CD8-positive, alpha-beta memory T cell (primary cell): ENCODE measurements at places on chromosomes 7 and 10.
A peak's percentile ranks its signal among the peaks of the same experiment; 100 is the strongest.

GRCh38 chr10:124217906-124218804 lies 124.8 kb upstream of the CHST15 start:
- DNase-seq: no peak

DNA sequence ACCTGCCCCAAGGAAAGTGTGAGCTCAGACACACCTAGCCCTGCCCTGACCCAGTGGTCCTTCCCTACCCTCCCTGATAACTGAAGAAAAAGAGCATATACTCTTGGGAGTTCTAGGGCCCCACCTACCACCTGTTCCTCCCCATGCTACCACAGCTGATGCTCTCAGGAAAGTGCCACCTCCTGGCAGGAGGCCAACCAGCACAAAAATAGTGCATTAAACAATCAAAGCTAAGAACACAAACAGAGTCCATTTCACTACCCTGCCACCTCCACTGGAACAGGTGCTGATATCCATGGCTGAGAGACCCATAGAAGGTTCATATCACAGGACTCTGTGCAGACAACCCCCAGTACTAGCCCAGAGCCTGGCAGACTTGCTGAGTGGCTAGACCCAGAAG lies 288.6 kb upstream of the PHF14 start:
- no peak for DNase-seq

GRCh38 chr7:20350996-20351692 lies 20.4 kb downstream of the ITGB8 start:
- DNase-seq: no peak

DNA sequence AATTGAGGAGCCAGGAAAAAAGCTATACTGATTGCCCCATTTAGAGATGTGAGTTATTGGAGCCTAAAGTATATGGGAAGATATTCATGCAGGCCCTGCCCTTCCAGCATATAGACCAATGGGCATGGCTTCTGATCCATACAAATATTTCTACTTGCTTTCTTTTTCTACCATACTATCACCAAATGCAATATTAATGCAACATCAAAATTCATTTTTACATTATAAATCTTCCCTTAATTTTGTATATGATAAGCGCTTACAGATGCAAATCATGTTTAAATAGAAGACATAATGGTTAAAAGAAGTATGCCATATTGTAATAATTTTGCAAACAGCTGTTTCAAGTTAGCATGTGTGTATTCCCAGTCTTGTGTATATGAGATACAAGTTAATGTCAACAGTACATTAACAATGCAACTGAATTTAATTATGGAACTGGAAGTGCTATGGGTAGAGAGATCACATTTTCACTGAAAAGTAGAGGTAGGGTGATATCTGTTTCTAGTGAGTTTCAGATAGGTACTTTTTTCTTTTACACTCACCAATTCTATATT lies 24.6 kb upstream of the WNT16 start:
- DNase-seq: no peak

DNA sequence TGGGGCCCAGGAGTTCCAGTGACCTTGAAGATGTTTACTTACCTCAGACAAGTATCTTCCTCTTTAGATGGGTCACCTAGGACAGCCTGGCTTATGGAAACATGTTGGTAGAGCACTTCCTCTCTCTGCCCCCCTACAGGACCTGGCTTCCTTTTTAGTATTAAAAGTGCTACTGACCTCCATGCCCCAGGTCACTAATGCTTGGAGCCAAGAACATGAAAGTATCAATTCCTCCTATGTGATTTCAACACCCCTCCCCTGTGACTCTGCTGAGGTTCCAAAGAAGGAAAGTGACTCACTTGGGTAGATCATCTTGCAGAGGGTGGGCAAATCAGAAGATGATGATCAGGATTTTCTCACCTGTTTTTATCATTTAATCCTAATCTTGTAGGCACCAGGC lies 125.3 kb upstream of the CCDC6 start:
- DNase-seq: no peak

- no peak for DNase-seq
Measured at GRCh38 chr10:132836248-132836831, 50.4 kb upstream of the NKX6-2 start.

GRCh38 chr10:61063901-61064300 lies 119.9 kb upstream of the RHOBTB1 start:
- DNase-seq: no peak

GRCh38 chr10:1109795-1110673 lies 53.8 kb downstream of the WDR37 start:
- peak; percentile 58 for DNase-seq

- no peak for DNase-seq
Measured at GRCh38 chr10:80289451-80290287, at the start of gene MAT1A. Gene MAT1A, minus strand, starts transcription at chr10:80289658. Its CDS starts 235 bp downstream, at chr10:80289423.

DNA sequence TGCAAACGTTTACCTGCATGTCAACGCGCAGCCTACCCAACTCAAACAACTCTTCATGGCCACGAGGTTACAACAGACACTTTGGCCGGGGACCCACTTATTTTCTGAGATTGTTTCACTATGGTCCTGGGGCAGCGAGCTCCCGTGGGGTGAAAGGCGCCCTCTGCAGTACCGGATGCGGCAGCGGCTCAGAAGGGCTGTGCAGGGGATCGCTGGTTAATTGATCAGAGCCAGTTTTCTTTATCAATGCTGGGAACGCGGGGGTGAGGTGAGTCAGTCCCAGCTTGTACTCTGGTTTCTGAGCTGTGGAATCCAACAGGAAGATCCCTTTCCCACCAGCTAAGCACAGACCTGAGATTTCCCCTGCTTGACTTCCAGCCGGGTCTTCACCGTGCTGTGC lies 366.5 kb upstream of the KLF6 start:
- DNase-seq: no peak

GRCh38 chr7:157027568-157028198 lies 17.2 kb upstream of the MNX1 start:
- no peak for DNase-seq

DNA sequence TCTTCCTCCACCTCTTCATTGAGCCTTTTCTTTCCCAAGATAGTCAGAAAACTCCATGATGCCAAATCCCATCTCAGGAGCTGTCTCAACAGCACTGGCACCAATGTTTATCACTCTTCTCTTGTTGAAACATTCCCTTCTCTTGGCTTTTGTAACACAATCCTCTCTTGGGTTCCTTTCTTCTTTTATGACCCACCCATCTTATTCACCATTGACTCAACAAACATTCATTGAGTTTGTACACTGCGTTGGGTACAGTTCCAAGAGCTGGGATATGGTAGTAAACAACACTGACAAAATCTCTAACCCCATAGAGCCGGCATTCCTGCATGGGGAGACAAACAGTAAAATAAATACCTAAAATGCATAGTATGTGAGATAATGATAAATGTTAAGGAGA lies 577.5 kb downstream of the INHBA start:
- no peak for DNase-seq

GRCh38 chr7:50276483-50276882 lies 28.0 kb upstream of the IKZF1 start:
- no peak for DNase-seq

DNA sequence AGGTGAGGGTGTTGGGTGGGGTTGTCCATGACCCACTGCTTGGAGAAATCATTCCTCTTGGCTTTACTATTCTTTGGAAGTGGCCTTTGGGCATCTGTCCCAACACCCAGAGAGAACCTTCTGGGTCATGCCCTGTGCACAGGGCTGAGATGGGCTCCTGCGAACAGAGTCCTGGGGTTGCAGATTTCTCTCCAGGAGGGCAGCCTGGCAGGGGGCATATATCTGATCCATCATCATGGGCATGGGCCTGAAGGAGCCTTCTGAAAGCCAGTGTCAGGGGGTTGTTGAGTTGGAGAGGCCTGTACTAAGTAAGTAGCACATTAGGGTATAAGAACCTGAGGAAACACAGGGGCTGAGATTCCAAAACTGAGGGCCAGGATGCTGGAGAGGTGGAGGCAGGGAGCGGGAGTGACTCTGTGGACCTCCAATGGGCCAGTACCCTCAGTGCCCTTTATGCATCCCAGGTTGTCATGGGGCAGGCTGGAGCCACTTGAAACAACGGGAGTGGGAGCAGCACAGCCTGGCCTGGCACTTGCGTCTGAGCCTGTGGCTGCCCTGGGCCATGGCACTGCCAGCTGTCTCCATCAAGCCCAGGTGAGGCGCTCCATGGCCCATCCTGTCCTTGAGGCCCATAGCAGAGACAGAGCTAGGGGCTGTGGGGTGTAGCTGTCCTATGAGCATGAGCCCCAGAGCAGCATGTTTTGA lies 203.7 kb downstream of the GRID1 start:
- no peak for DNase-seq

DNA sequence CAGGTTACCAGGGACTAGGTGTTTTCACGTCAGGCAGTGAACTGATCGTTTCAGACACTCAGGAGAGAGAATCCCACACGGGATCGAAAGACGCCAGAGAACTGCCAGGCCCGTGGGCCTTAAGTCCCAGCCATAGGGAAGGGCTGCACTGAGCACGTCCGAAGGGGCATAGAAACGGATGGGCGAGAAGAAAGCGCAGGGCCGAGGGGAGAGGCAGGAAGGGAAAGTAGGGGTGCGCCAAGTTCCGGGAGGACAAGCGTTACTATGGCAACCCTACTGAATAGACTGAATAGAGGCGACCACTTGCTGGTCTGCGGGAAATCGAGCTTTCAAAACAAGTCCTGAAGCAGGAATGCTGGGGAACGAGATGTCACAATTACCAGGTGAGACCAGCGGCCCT lies 421.3 kb upstream of the NUPR2 start:
- DNase-seq: no peak

- DNase-seq: no peak
Measured at GRCh38 chr7:79520543-79520942, 67.1 kb upstream of the MAGI2 start.

DNA sequence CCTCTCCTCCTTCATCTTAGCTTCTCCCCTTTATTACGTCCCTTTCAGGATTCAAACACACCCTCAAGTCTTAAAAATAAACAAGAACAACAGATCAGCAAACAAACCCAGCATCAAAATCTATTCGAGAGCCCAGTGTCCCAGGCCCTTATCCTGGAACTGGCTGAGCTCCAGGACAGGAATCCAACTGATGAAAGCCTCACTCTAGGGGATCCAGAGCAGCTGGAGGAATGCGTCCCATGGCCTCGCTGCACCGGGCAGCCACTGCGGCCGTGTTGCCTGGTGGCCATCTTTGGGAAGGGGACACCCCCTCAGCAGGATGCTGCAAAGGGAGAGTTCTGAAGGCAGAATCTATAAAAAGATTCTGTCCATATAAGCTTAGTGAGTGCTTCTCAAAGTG lies 156.5 kb upstream of the BMPER start:
- DNase-seq: no peak

DNA sequence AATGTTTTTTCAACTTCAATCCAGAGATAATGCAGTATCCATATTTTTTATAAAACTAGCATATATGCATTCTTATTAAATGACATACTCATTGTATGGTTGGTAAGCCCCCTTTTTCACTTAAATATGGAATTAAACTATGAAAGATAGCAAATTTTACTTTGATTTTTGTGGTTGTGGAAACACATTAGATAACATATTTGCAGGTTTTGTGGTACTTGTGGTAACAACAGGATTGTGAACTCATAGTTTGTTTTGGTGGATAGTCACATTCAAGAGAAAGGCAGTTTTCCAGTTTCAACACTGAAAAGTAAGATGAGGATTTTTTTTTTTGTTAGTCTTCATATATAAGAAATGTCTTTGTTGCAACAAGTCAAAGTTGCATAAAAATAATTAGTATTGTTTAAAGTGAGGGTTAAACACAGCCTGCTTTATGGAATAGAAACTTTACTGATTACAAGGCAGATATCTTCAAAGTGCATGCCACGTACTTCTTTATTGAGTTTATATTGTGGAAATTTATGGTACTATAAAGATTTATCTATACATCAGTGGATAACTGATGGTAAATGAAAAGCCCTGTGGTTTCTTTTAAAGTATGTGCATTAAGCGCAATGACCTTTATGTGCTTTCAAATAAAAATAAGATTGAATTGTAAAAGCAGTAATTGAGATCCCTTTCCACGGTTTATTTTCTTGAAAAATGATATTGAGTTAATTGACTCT lies 39.7 kb upstream of the SEMA3D start:
- no peak for DNase-seq

GRCh38 chr10:125064681-125065492 lies 95.5 kb downstream of the CTBP2 start:
- peak; percentile 7 for DNase-seq

- DNase-seq: no peak
Measured at GRCh38 chr7:158816995-158817394, 12.3 kb downstream of the ESYT2 start.

DNA sequence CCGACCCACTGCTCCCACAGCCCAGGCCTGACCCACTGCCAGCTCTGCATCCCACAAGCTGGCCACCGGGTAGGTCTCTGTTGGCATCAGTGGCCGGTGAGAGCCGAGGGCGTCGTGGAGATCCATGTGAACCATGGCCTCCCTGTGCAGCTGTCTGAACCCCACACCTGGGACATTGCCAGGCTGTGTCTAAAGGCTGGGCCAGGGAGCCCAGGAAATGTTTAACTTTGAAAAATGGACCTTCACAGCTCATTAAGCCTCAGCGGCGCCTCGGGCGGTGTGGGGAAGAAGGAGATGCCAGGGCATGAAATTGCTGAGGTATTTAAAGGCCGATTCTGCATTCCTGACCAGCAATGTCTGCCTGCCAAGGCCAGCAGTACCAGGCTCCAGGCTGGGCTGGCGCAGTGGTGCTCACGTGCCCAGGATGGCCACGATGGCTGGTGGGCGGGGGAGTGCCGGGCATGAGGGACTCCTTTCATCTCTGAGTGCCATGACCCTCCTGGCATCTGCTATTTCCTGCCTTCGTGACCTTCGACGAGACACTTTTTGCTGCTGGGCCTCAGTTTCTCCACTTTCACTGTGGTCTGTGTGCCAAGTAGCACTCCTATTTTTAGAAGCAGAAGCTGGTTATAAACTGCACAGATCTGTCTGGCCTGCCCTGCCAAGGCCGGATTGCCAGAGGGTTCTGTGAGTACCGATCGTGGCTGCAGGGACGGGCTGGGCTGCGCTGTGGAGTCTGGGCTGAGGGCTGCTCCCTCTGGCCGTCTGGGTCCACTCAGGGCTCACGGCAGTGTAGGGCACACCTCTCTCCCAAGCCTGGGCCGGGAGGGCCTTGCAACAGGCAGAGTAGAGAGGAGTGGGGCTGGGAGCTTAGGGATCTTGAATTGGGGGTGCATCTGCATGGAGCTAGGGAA lies 21.8 kb downstream of the ELFN1 start:
- DNase-seq: no peak

DNA sequence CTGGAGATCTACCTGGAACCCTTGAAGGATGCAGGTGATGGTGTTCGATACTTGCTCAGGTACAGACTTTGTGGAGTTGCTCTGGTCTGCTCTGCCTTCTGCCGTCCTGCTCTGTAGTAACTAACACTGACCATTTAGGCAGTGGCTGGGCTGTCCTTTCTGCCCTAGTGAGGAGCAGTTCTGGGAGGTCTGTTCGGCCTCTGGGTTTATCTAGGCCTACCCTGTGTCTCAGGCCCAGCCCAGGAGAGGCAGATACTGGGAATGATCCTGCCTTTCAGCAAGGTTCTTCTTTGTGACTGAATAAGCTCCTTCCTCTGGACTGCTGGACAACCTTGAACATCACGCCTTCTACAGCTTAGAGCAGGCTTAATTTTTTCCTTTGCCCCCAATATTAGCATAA lies 1.7 kb downstream of the ZFYVE27 start:
- no peak for DNase-seq

DNA sequence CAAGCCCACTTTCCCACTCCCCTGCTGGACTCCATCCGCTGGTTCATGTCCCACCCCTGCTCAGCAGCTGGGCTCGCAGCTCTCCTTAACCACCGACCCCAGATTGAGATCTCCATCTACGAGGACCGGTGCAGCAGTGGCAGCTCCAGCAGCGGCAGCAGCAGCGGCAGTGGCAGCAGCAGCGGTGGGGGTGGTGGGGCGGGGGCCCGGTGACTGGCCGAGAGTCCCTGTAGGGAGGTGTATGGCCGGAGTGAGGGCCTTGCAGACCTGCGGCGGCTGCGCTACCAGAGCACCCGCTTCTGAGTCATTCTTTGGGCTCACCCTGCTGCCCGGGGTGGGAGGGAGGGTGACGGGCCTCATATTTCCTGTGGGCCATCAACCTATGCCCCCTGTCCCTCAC lies 15.8 kb downstream of the GOLGA7B start:
- DNase-seq: no peak
